Activated CD8-positive, alpha-beta T cell treated with anti-CD3 and anti-CD28 coated beads for 36 hours (primary cell): ENCODE measurements at places on chromosomes 16 and 17.

DNA sequence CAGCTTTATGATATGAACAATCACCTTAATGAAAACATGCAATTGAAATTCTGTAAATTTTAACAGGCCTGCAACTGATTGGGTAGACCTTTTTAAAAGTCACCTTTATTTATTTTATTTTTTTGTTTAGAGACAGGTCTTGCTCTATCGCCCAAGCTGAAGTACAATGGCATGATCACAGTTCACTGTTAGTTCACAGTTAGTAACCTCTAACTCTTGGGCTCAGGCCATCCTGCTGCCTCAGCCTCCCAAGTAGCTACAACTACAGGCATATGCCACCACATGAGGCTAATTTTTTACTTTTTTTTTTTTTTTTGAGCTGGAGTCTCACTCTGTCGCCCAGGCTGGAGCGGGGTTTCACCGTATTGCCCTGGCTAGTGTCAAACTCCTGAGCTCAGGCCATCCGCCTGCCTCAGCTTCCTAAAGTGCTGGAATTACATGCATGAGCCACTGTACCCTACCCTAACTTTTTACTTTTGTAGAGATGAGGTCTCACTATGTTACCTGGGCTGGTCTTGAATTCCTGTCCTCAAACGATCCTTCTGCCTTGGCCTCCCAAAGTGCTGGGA, 28.0 kb downstream of the AP1G1 start:
- H3K4me3 ChIP-seq, result no peak overlapping the region
- H3K4me1 ChIP-seq, result peaks cover 29% of the 10 kb centered on the region
- peaks cover 14% of the 10 kb centered on the region for H3K36me3 ChIP-seq
- no peaks in the 10 kb centered on the region for H3K27me3 ChIP-seq
- no peak overlapping the region for H3K27ac ChIP-seq

- DNase-seq, result peak; percentile 50
- H3K4me1 ChIP-seq, result peaks cover 12% of the 10 kb centered on the region
- H3K4me3 ChIP-seq, result peak overlapping the region; percentile 70
- H3K36me3 ChIP-seq, result no peaks in the 10 kb centered on the region
- no peak overlapping the region for H3K27ac ChIP-seq
These were observed 516 bp downstream of the CPNE2 start for GRCh38 chr16:57092786-57093411.

GRCh38 chr17:9255833-9256232, 234.5 kb downstream of the NTN1 start:
- DNase-seq, result no peak
- no peaks in the 10 kb centered on the region for H3K27me3 ChIP-seq
- no peaks in the 10 kb centered on the region for H3K36me3 ChIP-seq

- H3K27me3 ChIP-seq, result peaks cover 2% of the 10 kb centered on the region
- peaks cover 11% of the 10 kb centered on the region for H3K4me1 ChIP-seq
These were observed 712 bp downstream of the TMEM256 start for GRCh38 chr17:7403043-7403726.

DNA sequence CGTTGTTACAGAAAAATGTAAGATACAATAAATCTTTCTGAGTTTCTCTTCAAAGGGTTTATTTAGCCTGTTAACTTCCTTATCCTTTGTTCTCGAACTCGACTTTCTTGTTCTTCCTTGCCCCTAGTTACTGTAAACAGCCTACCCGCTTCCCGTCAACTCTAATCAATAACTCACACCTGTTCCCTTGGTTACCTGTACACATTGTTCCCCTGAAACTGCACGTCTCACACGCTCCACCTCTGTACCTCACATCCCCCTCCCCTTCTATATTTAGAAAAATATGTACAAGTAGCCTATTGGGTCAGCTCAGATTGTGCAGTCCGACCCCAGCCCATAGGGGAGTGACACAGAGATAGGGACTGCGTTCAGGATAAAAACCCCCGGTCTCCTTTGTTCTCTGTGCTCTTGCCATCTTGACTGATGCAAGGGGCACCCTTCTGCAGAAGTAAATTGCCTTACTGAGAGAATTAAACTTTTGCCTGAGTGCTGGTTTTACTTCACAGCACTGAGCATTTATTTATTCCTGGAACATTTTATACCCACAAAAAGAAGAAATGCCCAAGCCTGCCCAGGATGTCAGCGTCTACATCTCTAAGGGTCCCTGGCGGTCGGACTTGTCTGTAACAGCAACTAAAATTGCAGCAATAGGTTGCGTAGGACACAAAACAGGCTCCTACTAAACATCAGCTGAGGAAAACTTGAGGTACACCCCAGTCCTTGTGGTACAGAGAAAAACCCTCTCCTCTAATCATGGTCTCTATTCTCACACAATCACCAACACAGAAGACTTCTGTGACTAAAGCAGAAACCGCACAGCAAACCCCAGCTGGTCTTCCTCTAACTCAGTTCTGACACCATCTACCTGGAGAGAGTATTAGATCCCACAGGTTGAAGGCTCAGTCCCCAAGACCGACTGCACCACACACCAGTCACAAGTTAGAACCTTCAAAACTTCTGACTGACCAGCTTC, 11.3 kb downstream of the WDR45B start:
- peak overlapping the region; percentile 2 for H3K27ac ChIP-seq
- DNase-seq, result no peak
- H3K27me3 ChIP-seq, result no peaks in the 10 kb centered on the region
- H3K36me3 ChIP-seq, result peaks cover 59% of the 10 kb centered on the region
- peaks cover 40% of the 10 kb centered on the region for H3K4me1 ChIP-seq
- H3K4me3 ChIP-seq, result no peak overlapping the region
